ENCODE measurements at places on chromosomes 6 and 20.

DNA sequence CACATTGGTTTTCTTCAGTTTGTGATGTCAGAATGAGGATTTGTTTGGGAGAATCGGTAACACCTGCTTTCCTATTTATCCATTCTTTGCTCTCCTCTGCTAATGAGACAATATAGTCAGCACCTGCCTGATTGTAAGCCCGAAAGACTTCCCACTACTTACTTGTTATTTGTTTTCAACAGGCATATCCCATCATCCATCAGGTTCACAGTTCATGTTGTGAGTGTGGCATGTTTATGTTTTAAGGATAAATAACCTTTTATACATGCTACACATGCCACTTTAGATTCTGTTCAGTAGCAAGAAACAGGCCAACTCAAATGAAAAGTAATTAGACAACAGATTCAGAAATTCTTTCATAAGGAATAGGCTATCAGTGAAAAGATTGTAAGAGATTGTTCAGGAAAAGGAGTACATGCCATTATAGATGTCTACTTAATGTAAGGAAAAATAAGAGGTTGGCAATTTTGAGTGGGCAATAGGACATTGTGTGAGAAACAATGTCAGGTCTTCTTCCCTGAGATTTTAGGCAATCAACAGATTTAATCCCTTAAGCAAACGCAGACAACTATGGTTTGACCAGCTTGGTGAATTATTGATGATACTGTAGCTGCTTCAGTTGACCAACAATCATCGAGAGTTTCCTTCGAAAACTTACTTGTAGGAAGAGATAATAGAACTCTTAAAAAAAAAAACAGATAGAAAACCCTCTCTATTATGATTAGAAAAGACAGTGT is 7.9 kb upstream of the GPRC6A start:
- DNase-seq = no peak

DNA sequence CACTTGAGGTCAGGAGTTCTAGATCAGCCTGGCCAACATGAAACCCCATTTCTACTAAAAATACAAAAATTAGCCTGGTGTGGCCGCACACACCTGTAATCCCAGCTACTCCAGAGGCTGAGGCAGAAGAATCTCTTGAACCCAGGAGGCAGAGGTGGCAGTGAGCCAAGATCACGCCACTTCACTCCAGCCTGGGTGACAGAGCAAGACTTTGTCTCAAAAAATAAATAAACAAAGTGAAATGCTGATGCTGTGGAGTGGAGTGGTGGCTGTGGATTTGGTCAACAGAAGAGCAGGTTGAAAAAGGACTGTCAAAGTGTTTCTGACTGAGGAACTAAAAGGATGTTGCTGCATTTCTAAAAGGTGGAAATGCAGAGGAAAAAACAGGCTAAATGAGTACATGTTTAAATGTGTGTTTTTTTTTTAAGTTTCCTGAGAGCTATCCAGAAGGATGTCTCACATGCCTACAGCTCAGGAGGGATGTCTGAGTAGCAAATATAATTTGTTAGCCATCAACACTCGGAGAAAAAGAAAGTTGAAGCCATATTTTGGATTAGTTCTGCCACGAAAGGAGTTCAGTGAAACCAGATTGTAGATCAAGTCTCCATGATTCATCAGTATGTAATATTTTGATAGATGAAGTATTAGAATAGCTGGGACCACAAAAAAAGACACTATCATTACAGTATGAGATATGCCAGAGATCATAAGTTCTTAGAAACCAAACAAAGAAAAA is 621.1 kb upstream of the ADGRB3 start:
- no peak for DNase-seq

GRCh38 chr6:74925683-74926082 is 280.2 kb downstream of the COL12A1 start:
- DNase-seq = no peak

DNA sequence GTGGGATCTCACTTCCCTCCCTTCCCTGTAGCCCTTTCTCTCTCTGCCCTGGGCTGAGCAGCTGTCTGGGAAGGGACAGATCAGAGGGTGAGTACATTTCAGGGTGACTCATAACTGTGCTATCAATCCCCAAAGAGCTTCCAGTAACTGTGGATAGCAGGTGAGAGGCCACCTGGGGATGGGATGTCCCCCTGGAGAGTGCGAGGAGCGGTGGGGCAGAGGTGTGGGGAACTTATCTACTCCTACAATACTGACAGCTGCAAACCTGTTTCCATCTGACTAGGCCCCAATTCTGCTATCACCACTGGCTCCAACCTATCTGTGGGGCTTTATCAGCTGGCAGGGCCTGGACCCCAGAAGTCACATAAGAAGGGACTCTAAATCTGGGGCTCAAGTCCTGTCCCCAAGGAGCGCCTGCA is 32.6 kb downstream of the KCNK5 start:
- DNase-seq = no peak

GRCh38 chr6:3630258-3630835 is 121.2 kb downstream of the PXDC1 start:
- no peak for DNase-seq

DNA sequence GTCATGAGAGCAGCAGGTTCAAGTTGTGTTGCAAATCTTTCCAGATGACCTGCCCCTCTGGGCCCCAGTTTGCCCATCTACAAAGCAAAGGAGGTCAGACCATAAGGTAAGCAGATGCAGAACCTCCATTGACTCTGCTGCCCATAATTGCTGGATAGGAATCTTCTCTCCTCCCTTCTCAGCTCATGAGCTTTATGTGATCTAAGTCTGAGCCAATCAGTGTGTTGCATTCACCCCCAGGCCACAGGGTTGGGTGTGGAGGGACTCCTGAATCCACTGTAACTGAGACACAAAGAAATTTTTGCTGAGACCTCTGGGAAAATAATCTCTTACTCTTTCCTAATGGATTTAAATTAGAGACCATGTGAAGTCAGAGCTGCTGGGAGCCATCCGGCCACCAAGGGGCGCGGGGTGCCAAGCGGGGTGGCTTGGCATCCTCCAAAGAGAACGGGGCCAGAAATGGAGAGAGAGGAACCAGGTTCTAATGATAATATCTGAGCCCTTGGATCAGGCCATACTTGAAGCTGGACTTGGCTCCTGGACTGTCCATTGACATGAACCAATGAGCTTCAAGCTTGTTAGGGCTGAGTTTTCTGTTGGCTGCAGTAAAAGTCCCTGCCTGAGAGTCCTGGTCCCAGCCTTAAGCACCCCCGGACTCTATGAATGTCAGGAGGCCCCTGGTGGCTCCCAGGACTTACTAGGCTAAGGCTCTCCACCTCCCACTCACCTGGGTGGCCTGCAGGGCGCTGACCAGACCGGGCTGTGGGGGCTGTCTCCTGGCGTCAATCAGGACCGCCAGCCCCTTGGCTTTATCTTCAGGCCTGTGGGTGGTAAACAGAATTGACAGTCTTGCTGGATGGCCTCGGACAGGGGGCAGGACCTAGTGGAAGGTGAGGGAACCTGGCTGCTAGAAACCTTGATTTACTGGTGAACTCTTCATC is 32.8 kb downstream of the KIAA1755 start:
- DNase-seq = no peak

DNA sequence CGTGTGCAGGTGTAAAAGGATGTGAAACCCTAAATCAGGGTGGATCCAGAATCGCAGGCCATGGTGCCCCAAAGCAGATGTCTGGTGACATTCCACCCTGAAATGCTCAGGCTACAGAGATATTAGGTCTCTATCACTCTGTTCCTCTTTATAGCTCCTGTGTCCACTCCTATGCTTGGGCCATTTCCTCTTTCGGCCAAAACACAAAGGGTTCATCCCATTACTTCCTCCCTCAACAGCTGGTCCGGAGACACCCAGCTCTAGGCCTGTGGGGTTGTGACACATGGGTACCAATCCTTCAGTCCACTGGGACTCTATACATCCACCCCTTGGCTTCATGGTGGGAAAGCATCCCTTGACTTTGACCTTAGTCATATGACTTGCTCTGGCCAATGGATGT is 1.7 kb upstream of the SIGLEC1 start:
- DNase-seq = no peak

DNA sequence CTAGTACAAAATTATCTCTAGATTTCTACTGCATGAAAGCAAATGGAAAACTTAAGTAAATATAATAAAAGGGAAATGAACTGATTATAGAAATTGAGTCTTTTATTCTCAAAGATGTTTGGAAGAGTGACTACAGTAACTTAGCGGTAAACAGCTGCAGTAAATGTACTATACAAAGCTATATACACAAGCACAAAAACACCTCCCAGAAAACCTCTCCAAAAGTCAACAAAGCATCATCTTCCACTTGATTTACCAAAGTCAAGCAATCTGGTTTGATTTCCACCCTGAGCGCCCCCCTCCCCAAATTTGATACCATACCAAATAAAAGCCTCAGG is 142.1 kb upstream of the SHLD1 start:
- DNase-seq = no peak

DNA sequence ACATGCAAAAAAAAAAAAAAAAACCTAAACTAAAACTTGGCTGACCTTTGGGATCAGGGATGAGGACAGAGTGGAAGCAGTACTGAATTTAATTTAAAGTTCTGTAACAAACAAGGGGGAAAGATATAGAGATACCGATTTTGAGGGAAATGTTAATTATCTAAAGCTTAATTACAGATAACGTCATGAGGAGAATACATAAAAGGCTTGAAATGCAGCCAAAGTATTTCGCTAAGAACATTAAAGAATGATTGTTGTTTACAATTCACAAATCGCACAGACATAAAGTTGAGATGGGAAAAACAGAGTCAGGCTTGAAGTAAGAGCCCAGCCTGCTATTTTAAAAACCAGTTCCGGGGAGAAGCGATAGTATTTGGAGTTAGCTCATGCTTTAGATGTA is 208.0 kb upstream of the SASH1 start:
- no peak for DNase-seq

GRCh38 chr6:5766260-5766659 is 240.5 kb downstream of the NRN1 start:
- DNase-seq = no peak

DNA sequence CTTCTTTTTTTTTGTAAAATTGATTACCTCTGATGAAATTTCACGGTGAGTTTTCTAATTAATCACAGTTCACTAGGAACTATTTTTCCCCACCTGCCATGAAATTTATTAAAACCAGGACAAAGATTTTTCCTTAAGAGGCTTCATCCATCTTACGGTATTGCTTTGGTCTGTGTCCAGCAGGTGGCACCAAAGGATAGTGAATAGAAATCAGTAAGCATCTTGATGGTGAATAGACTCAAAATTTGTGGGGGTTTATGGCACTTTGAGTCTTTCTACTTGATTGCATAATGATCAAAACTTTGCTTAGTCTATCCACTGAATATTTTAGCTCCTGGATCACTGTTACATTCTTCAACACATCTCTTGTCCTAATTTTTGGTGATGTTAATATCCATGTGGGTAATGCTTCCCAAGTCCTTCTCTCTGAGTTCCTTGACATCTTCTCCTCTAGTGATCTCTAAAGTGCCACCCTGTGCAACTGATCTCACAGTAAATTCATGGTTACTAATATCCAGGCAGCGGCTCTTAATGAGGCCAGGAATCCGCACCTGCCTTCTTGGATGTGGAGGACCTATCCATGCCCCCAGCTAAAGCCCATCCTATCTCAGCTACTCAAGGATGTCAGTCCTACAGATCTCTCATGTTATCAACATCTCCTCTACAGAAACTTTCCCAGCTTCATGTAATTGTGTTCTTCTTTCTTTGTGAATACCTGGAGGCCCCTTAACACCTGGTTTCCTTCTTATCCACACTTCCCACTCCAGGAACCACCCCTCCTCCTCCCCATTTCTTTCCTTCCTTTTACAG is 54.5 kb downstream of the STMND1 start:
- DNase-seq = peak; percentile 64

- DNase-seq = no peak
Measured at GRCh38 chr6:31128093-31128676, 7.9 kb upstream of the CDSN start.

DNA sequence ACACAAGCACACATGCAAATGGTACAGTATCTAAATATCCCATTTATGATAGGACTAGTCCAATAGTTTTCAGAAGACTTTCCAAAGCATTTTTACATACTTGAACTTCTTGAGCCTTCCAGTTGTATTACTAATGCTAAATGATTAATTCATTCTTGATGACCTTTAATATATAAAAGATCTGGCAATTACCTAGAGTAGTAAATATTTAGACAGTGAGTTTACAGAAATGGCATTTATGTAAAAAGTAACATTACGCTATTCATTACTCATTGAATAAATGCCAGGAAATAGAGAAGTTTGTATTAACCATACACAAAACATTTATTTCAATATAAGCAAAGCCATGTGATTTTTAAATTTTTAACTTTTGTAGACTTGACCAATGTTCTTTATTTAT is 158.8 kb downstream of the DST start:
- no peak for DNase-seq

- DNase-seq = no peak
Measured at GRCh38 chr6:32627831-32628230, 9.4 kb upstream of the HLA-DQA1 start.

- no peak for DNase-seq
Measured at GRCh38 chr20:13587370-13587769, 51.4 kb downstream of the TASP1 start.

DNA sequence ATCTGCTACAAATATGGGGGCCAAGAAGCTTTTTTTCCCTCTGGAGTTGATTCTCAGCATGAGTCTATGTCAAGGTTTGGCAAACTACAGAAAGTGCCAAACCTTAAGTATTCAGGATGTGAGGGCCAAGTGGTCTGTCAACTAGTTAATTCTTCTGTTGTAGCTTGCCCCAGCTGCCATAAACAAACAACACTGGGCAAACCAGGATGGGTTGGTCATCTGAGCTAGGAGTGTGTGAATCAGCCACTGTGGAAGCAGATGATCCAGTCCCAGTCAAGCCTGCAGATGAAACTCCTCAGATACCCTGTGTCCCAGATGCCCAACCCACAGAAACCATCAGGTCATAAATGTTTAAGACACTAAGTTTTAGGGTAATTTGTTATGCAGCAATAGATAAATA is 103.0 kb upstream of the MOCS1 start:
- no peak for DNase-seq

- DNase-seq = no peak
Measured at GRCh38 chr20:52318651-52319050, 127.1 kb upstream of the ZFP64 start.

- DNase-seq = peak; percentile 31
Measured at GRCh38 chr6:129251669-129252376, 368.9 kb downstream of the LAMA2 start.

GRCh38 chr6:41294214-41294872 is 7.9 kb upstream of the TREM1 start:
- no peak for DNase-seq

DNA sequence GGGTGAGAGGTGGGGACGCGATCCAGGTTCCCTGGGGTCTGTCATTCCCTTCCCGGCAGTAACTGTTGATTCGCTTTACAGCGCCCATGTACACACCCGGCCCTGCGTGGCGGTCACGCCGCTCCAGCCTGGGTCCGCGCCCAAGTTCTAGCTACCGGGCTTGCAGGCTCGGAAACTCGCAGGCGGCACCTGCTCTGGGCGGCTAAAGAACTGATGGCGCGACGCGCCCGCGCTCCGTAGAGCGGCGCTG is 1.4 kb upstream of the POU3F2 start:
- DNase-seq = no peak

GRCh38 chr20:32585011-32585585 is at the start of gene NOL4L:
NOL4L (minus strand) TSS chr20:32585333; CDS start chr20:32584890, 443 bp downstream.
- no peak for DNase-seq

- DNase-seq = no peak
Measured at GRCh38 chr6:551829-552350, 105.0 kb downstream of the HUS1B start.

- DNase-seq = no peak
Measured at GRCh38 chr20:29427201-29428060, 1830.0 kb upstream of the DEFB115 start.

All from AG04449 (cell line).